ENCODE measurements at places on chromosomes 6 and 20.
A peak's percentile ranks its signal among the peaks of the same experiment; 100 is the strongest.

- peak; percentile 79 for DNase-seq
These were observed 139.3 kb upstream of the PHACTR1 start for GRCh38 chr6:12577124-12577850.

DNA sequence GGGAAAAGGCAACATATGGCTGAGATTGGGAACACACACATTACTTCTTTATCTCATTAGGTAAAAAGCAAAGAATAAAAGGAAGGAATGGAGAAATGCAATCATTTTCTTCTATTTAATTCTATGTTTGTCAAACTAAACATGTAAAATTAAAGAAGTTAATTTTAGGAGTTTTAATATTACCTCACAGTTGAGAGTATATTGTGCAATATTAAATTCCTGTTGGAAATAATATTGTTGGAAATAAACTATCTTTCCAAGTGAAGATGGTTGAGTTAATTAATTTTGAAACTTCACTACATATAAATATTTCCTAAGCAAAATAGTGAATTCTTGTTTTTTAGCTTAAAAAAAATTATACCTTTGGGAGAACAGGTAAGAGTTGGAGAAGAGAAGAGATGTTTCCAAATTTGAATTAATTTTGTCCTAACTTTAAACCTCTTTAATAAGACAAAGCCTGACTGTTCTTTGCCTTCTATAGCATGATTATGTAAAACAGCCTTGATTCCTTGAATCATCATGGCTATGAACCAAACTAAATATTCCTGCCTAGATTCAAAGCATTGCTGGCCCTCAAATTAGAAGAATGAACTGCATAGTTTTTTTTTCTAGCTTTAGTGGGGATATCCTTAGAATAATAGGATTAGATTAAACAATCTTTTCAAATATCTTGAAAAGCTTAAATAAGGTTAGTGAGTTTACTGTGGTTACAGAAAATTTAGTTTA lies 1349.1 kb upstream of the ADGRB3 start:
- DNase-seq, result no peak

DNA sequence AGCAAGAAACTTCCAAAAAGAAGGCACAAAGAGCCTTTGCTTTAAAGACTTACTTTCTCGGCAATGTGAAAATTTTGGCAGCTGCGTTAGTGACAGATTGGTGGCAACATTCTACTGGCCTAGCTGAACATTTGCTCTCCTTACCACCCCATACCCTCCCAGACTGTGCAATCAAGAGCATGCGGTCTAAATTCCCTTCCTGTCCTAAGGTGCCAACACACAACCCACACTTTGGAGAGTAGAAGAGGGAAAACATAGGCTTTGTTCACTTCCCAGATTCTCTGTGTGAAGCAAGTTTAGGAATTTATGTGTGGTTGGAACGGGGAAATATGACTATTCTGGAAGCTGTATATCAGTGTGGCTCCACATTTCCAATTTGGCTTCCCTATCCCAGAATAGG lies 29.8 kb upstream of the NEDD9 start:
- no peak for DNase-seq

GRCh38 chr6:116399287-116399686 lies 28.5 kb downstream of the DSE start:
- peak; percentile 46 for DNase-seq

DNA sequence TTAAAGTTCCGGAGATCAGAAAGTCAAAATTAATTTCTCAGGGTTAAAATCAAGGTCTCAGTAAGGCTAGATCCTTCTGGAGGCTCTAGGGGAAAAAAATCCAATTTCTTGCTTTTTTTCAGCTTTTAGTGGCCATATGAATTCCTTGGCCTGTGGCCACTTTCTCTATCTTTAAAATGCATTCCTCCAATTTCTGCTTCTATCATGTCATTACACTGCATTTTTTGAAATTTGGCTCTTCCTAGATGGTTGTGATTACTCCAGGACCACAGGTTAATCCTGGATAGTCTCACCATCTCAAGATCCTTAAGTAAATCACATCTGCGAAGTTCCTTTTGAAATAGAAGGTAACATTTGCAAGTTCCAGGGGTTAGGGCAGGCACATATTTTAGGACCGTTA lies 1294.9 kb upstream of the CITED2 start:
- peak; percentile 76 for DNase-seq

GRCh38 chr20:35842361-35842760 lies 70.5 kb downstream of the PHF20 start:
- no peak for DNase-seq

DNA sequence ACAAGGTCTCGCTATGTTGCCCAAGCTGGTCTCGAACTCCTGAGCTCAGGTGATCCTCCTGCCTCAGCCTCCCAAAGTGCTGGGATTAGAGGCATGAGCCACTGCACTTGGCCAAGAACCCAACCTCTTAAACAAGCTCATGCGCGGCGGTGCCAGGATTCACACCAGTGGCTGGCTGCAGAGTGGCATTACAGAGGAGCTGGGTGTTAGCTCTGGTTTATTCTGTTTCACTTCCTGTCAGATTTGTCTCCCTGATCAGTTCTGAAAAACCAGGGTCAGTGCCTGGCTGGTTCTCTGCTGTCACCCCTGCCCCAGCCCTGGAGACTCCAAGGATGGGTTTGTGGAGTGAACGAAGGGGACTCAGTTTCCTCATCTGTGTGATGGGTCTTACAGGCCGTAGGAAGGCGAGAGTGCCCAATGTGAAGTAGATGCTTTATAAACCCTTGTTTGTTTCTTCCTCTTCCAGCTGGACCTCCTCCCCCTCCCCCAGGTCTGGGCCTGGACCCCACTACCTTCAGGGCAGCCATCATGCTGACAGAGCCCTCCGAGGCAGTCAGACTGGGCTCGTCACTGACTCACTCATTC lies 63.4 kb downstream of the UBE2V1 start:
- no peak for DNase-seq

GRCh38 chr6:36441307-36441894 lies 1.3 kb downstream of the PXT1 start:
- DNase-seq, result peak; percentile 98

- DNase-seq, result no peak
These were observed 26.4 kb downstream of the SLC35F1 start for GRCh38 chr6:117933471-117933870.

DNA sequence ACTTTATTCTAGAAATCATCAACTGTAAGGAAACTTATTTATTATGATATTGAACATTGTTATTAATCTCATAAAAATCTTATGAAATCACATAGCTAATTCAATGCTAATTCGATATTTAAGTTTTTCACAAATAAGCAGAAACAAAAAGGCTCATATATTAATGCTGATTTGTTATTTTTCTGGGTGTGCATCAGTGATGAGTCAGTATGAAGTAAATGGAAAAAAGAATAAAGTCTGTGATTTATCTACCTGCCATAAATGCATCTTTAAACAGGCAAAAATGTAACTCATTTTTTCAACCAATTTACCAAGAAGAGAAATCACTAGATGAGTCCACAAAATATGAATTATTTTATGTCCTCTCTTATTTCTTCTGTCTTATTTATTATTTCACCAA lies 253.5 kb downstream of the PTPRK start:
- no peak for DNase-seq
